ENCODE measurements at places on chromosomes 1 and 21. TPM values are rescaled to one million over a fixed set of nuclear protein-coding genes. Genes with fewer than 3 reads are reported as not detected.

ETV3L gene
- not detected for total RNA-seq

DNA sequence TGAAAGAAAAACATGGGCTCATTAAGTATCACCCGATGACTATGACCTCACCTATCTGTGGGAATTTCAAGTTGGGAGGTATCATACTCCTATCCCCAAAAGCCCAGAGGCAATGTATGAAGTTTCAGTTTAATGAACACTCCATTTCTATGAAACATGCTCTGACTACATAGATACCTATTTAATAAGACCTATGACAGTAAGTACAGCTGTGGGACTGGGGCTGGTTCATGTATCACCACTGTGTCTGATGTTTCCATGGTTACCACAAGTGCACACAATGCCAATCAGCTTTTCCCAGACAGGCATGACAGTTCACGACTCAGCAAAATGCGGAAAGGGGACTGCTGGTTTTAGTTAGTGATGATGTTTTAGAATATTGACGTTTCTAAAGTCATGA lies 167.7 kb downstream of the SIPA1L2 start:
- H3K4me3 ChIP-seq: no peak overlapping the region
- H3K36me3 ChIP-seq: peaks cover 2% of the 10 kb centered on the region
- H3K4me1 ChIP-seq: no peaks in the 10 kb centered on the region
- H3K27ac ChIP-seq: no peak overlapping the region

DNA sequence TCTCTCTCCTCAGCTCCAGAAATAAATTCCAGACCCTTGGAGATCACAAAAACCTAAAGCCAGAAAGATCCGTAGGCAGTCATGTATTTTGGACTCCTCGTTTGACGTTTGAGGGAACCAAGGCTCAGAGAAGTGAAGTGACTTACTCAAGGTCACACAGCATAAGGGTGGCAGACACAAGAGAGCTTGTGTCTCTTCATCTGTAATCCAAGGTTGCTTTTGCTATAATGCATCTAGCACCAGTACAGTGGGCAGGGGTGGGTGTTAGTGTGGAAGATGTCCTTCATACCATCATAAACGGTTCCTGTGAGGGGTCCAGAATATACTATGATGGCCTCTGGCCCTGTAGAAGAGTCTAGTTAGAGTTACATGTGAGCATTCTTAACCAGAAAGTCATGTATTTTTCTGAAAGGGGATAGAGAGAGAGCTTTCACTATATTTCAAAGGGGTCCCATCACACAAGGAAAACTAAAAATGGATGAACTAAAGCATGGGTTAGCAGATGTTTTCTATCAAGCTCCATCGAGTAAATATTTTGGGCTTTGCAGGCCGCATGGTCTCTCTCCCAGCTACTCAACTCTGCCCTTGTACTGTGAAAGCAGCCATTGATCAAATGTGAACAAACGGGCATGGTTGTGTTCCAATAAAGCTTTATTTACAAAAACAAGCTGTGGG lies 144.9 kb downstream of the TOMM20 start:
- no peaks in the 10 kb centered on the region for H3K27me3 ChIP-seq
- no peak for DNase-seq
- H3K36me3 ChIP-seq: no peaks in the 10 kb centered on the region
- peak overlapping the region; percentile 56 for H3K27ac ChIP-seq

DNA sequence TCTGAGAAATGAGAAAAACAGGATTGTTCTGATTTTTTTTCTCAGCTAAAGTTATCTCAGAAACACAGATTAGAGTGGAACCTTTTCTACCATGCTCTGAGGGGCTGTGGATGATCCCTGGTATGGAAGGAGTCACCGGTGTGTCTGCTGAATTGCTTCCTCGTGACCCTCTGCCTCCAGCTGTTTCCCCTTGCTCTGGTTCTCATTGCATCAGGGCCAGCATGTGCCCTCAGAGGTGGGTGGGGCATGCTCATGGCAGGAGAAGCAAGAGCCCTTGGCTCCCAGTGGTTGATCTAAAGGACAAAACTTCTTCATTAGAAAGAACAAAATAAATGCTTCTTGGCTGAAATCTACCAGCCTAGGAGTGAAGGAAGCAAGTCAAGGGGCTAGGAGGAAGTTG lies 183.2 kb upstream of the HMCN1 start:
- H3K4me3 ChIP-seq: no peak overlapping the region
- H3K27ac ChIP-seq: no peak overlapping the region
- peaks cover 5% of the 10 kb centered on the region for H3K4me1 ChIP-seq
- peaks cover 2% of the 10 kb centered on the region for H3K36me3 ChIP-seq

- H3K27ac ChIP-seq: no peak overlapping the region
- no peaks in the 10 kb centered on the region for H3K4me1 ChIP-seq
- peaks cover 9% of the 10 kb centered on the region for H3K27me3 ChIP-seq
- DNase-seq: no peak
- no peaks in the 10 kb centered on the region for H3K36me3 ChIP-seq
- H3K4me3 ChIP-seq: no peak overlapping the region
These were observed 55.6 kb upstream of the RGS7 start for GRCh38 chr1:241412646-241413045.

SGIP1 gene
- total RNA-seq: not detected

- peaks cover 25% of the 10 kb centered on the region for H3K4me1 ChIP-seq
- no peak for DNase-seq
- H3K27me3 ChIP-seq: peaks cover 6% of the 10 kb centered on the region
- H3K4me3 ChIP-seq: peak overlapping the region; percentile 68
These were observed 4.6 kb upstream of the PRKCZ start for GRCh38 chr1:2045468-2046173.

DNA sequence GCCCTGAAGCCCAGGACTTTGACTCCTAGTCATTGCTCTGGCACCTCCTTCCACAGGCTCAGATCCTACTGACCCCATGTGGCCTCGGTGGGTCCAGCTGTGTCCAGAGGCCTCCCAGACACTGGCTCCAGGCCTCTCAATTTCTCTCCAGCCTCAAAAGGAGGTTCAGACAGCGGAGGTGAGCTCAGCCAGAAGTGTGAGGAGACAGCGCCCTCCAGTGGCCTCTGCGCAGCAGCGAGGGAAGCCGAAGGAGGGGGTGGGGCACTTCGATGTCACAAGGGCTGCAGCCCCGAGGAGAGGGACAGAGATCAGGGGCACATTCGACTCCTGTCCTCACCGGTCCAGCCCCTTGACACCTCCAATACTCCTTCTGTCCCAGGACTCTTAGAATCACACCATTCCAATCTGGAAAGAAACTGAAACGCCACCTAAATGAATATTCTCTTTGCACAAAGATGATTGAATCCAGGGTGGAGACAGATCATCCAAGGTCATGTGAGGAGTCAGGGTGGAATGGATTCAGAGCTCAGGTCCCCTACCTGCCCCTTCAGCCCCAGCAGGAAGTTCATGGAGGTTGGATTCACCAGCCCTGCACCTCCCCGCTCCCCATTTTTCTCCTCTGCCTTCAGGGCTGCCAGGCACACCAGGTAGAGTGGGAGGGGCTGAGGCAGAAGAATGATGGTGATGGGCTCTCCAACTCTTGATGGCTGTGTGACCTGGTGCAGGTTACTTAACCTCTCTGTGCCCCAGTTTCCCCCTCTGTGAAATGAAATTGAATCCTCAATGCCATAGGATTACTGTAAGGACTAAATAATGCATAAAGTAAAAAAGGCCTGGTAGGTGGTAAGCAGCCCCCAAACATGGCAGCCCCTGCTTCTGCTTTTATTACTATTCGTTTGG lies 34.8 kb upstream of the ZBTB40 start:
- H3K4me1 ChIP-seq: peaks cover 5% of the 10 kb centered on the region
- H3K27me3 ChIP-seq: peaks cover 57% of the 10 kb centered on the region
- DNase-seq: peak; percentile 48
- no peak overlapping the region for H3K27ac ChIP-seq

C8B gene
- total RNA-seq: not detected

DNA sequence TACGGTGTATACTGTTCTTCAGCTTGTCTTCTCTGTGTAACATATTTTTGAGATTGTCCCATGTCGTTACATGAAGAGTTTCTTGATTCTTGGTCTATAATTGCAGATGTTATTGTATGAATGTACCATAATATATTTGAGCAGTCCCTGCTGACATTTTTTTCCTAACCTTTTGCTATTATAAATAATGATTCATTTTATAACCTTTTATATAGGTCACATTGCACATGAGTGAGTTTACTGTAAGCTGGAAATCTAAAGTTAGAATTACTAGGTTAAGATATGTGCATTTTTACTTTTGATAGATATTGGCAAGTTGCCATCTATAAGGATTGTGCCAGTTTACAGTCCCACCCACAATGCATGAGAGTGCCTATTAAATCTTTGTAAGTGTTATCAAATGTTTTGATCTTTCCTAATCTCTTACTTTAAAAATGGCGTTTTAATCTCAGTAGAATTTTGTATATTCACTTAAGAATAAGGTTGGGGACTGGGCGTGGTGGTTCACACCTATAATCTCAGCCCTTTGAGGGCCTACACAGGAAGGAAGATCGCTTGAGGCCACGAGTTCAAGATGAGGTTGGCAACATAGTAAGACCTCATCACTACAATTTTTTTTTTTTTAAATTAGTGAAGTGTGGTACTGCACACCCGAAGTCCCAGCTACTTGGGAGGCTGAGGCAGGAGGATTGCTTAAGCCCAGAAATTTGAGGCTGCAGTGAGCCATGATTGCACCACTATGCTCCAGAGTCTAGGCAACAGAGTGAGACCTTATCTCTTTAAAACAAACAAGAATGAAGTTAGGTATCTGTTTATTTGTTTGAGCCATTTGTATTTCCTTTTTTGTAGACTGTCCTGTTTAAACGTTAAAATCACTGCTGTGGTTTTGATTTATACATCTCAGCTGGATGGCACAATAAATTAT lies 36.5 kb downstream of the ZMYM1 start:
- H3K36me3 ChIP-seq: no peaks in the 10 kb centered on the region
- no peak overlapping the region for H3K4me3 ChIP-seq
- DNase-seq: no peak
- H3K27me3 ChIP-seq: peaks cover 12% of the 10 kb centered on the region

DNA sequence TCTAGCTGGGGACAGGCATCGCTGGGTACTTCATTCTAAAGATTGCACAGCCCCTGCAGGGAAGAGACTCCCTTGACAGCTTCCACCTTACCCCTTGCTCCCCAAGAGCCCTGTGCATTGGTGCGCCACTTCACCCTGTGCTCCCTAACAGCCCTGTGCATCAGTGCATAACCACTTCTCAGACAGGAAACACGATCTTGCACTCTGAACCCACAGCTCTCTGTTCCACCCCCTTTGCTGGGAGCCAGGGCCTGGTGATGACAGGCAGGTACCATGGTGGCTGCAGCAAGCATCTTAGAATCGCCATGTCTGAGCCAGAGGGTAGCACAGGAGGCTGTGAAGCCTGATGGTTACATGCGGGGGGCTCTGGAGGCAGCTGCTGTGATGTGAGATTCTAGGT lies 5.0 kb downstream of the ALPL start:
- no peak for DNase-seq
- H3K27ac ChIP-seq: no peak overlapping the region
- H3K36me3 ChIP-seq: peaks cover 4% of the 10 kb centered on the region
- no peak overlapping the region for H3K4me3 ChIP-seq

MAN1C1 gene
- 27.3 TPM for total RNA-seq

DNA sequence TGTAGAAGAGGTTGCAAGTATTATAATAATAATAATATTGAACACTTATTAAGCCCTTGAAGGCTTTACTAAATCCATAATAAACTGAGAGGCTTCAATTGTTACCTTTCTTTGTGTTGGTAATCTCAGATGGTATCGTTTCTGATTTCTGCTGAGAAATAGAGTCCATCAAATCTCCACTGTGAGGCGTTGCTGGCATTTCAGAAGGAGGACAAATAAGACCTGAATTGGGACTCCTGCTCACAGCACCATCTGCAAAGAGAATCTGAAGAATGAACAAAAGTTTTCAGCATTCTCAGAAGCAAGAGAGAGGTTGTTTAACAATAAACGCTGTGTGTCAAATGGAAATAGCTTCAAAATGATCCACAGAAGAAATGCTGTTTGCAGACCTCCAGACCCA lies 93.7 kb downstream of the WDR3 start:
- H3K27ac ChIP-seq: no peak overlapping the region
- H3K36me3 ChIP-seq: no peaks in the 10 kb centered on the region
- H3K4me1 ChIP-seq: no peaks in the 10 kb centered on the region
- H3K27me3 ChIP-seq: peaks cover 24% of the 10 kb centered on the region
- no peak for DNase-seq

GRCh38 chr1:208654241-208654640 lies 410.1 kb upstream of the PLXNA2 start:
- no peaks in the 10 kb centered on the region for H3K4me1 ChIP-seq
- H3K27me3 ChIP-seq: peaks cover 26% of the 10 kb centered on the region
- DNase-seq: no peak
- H3K4me3 ChIP-seq: no peak overlapping the region

DNA sequence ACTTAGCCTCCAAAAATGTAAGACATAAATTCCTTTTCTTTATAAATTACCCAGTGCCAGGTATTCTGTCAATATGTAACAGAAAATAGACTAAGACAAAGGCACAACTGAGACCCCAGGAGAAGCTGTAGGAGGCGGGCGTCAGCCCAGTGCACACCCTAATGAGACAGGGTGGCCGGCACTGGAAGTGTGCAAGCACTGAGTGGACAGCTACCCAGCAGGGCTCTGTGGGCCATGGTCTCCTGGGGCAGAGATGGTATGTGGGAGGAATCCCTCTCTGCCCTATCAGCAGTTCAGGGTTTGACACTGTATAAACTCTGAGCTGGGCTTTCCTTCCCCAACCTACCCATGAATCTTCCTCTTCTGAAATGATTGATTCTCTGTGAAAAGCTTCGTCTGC lies 139.5 kb downstream of the GLIS1 start:
- H3K27me3 ChIP-seq: no peaks in the 10 kb centered on the region
- H3K4me3 ChIP-seq: no peak overlapping the region
- no peak for DNase-seq
- H3K36me3 ChIP-seq: peaks cover 3% of the 10 kb centered on the region
- H3K27ac ChIP-seq: no peak overlapping the region

- no peak overlapping the region for H3K4me3 ChIP-seq
- peaks cover 2% of the 10 kb centered on the region for H3K36me3 ChIP-seq
- peaks cover 14% of the 10 kb centered on the region for H3K4me1 ChIP-seq
These were observed 54.7 kb downstream of the FNBP1L start for GRCh38 chr1:93502571-93502970.

DNA sequence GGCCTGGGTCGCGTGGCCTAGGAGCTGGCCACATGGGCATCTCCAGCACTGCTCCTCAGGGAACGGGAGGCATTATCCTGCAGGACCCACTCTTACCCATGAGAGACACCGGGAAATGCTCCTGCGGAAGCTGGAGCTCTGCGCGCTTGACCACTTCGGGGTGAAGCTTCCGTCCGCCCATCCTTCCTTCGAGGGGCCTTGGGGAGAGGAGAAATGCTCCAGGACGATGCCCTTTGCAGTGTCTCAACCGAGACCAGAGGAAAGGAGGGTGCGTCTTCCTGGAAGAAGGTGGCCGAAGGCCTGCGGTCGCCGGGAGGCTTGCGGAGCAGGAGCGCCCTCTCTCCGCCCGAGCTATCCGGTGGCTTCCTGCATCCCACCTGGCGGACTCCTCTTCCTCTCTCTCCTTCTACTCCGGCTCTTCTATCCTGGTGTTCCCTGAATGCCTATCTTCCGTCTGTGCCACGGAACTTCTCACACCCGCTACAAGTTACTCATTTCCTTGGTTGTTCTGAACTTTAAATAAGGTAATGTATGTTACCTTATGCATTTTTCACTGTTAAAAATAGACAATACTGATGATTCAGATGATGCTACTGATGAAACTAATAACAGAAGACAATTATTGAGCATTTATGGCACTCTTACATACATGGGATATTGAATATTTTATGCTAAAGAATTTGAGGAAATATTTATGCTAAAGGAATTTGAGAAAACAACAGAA lies 91.4 kb downstream of the PRKAB2 start:
- H3K4me3 ChIP-seq: peak overlapping the region; percentile 81
- H3K27me3 ChIP-seq: peaks cover 91% of the 10 kb centered on the region
- peaks cover 41% of the 10 kb centered on the region for H3K4me1 ChIP-seq
- DNase-seq: no peak
- peak overlapping the region; percentile 49 for H3K27ac ChIP-seq
- H3K36me3 ChIP-seq: peaks cover 15% of the 10 kb centered on the region

GRCh38 chr1:89760496-89760895 lies 60.3 kb upstream of the LRRC8D start:
- H3K4me3 ChIP-seq: no peak overlapping the region
- peak overlapping the region; percentile 67 for H3K27ac ChIP-seq
- no peaks in the 10 kb centered on the region for H3K27me3 ChIP-seq
- peaks cover 59% of the 10 kb centered on the region for H3K4me1 ChIP-seq
- no peaks in the 10 kb centered on the region for H3K36me3 ChIP-seq

Measured in T-helper 17 cell (primary cell).